Mammary epithelial cell (primary cell): ENCODE measurements at places on chromosomes 13 and 19.

DNA sequence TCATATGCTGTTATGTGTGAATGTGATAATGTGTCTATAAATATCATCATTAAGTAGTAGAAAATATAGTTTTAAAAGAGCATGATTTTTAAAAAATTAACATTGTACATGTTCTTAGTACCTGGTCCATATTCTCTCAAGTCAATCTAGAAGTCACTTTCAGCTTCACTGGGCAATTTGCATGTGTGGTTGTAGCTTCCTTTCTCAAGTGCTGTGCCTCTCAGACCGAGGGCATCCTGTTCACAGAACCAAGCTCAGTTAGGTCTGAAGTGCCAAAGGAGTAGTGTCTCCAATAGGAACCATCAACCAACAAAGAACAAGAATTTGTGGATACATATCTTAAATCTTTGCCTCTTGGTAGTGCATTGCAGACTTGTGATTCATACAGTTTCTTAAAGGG is 541.8 kb upstream of the SLC10A2 start:
- DNase-seq: no peak

- no peak for DNase-seq
Measured at GRCh38 chr13:38160131-38160530, 189.5 kb upstream of the UFM1 start.

GRCh38 chr13:109182777-109183465 is 553.5 kb downstream of the MYO16 start:
- no peak for DNase-seq

DNA sequence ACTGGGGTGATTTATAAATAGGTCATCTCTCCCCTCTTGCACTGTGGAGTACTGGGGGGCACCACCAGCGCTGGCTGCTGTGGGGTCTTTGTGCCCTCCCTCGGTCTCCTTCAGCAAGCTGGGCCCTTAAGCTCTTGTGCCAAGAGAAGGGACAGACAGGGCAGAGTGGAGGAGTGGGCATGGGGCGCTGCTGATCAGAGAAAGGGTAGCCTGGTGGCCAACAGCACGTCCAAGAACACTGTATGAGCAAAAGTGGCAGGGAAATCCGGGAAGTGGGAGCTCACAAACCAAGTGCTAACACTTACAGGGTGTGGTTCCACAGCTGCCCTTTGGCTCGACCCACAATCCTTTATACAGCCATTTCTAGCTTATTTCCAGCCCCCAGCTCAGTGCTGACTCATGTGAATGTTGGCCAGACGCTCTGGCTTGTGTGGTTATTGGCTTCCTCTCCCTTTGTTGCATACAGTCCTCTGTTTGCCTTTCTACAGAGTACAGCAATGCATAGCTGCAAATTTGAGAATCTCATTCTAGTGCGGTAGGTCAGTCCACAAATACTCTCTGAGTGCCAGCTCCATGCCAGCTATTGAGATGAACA is 298.8 kb downstream of the SHISA2 start:
- DNase-seq: peak; percentile 74

GRCh38 chr13:42354241-42355091 is 82.5 kb downstream of the AKAP11 start:
- peak; percentile 74 for DNase-seq
